ENCODE measurements at places on chromosomes 6 and 20. TPM values are rescaled to one million over a fixed set of nuclear protein-coding genes. Genes with fewer than 3 reads are reported as not detected.
A peak's percentile ranks its signal among the peaks of the same experiment; 100 is the strongest.

- DNase-seq: no peak
Observed at GRCh38 chr6:40948570-40948969, 90.5 kb downstream of the UNC5CL start.

- DNase-seq: no peak
Observed at GRCh38 chr6:48817333-48818051, 645.6 kb downstream of the MMUT start.

Gene BMP6
- polyA plus RNA-seq: 6.8 TPM

Gene TNXB
- polyA plus RNA-seq: 4.7 TPM

DNA sequence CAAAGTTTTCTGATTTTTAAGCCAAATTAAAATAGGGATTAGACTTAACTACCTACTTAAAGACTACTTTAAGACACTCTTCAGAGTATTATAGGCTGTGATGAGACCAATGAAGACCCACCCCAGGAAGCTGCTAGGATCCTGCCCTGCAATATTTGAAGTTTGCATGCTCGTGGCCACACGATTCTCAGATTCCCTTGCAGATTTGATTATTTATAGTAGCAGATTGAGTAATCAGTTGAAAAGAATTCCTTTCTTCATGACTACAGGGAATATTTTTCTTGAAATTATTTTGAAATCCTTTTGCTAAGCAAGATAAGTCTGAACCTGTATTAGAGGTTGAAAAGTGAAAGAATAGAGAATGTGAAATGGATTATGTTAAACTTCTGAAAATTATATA, 122.3 kb downstream of the B3GAT2 start:
- DNase-seq: no peak

Gene ABHD12
- 50.4 TPM for polyA plus RNA-seq

DNA sequence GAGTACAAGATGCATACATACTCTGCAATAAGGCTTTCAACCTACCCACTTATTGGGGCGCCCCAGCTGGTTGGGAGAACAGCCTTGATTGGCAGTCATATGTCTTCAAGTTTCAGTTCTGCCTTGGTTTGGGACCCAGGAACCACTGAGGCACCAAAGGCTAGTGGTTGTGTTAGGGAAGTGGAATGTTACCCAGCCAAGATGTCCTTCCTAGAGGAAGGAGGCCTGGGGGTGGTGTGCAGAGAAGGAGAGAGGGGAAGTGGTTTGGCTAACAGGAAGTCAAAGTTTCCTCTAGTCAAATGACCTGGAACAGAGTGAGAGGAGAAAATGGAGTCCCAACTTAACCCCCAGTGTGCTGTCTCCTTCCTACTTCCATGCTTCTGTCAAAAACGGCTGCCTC, 59.4 kb downstream of the CD164 start:
- no peak for DNase-seq

- DNase-seq: no peak
Observed at GRCh38 chr20:5557123-5557522, 193.1 kb upstream of the SHLD1 start.

Gene OGFR
- 24.6 TPM for polyA plus RNA-seq

GRCh38 chr6:67361264-67361663, 1273.8 kb upstream of the ADGRB3 start:
- no peak for DNase-seq

- DNase-seq: no peak
Observed at GRCh38 chr20:2230726-2231488, 64.9 kb upstream of the TGM3 start.

Gene GLP1R
- 1.3 TPM for polyA plus RNA-seq

- no peak for DNase-seq
Observed at GRCh38 chr20:62286493-62287064, 16.2 kb upstream of the ADRM1 start.

DNA sequence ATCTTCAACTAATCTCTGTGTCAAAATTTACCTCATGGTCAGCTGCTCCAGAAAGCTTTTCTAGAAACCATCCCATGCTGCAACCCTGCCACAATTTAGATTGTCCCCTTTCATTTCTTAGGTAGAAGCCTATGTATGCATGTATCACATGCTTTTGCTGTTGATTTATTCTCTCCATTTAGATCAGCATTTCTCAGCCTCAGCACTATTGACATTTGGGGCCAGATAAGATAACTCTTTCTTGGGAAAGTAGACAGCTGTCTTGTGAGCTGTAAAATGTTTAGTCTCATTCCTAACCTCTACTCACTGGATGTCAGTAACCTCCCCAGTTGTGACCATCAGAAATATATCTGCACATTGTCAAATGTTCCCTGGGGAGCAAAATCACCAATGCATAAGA, 99.0 kb downstream of the PLCB1 start:
- DNase-seq: no peak

- no peak for DNase-seq
Observed at GRCh38 chr20:25000268-25000801, 7.8 kb upstream of the APMAP start.

Gene HEY2
- 7.4 TPM for polyA plus RNA-seq

Gene NRSN1
- 1.1 TPM for polyA plus RNA-seq

DNA sequence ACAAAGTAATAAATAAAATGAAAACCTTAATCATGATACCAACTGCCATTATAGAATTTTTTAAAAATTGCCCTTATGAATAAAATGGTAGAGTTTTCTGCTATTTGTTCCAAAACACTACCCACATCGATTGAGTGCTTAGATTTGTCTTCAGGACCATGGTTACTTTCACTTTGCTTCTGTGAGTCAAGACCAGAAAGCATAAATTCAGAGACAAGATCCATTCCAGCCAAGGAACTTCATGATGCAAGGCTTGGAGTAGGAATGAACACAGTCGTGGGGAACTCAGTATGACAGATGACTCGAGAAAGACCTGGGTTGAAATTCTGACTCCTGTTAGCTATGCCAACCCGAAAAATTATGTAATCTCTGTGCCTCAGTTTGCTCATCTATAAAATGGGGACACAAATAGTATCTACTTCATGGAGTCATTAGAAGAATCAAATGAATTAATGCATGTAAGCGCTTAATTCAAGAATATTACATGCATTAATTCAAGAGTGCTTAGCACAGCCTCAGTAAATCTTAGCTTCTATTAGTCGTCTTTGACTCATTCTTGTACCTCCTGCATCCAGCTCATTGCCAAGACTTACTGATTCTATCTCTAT, 72.5 kb upstream of the MYLIP start:
- DNase-seq: no peak

Gene NRN1
- polyA plus RNA-seq: 3.6 TPM

DNA sequence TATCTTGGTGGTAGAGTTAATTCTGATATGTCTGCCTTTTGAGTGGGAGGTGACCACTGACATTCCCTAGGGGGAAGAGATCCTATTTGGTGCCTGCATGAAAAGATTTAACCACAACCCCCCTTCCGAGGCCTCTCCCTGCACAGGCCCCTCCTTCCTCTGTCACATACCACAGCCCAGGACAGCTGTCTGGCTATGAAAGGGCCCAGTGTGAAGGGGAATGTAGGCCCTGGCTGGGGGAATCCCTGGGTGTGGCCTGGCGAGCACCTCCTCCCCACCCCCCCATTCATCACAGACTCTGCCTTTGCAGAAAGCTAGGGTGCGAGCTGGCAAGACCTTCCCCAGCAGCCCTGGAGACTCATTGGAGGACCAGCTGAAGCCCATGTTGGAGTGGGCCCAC, 27.4 kb upstream of the MAPRE1 start:
- no peak for DNase-seq

Gene NAA20
- 97.1 TPM for polyA plus RNA-seq

DNA sequence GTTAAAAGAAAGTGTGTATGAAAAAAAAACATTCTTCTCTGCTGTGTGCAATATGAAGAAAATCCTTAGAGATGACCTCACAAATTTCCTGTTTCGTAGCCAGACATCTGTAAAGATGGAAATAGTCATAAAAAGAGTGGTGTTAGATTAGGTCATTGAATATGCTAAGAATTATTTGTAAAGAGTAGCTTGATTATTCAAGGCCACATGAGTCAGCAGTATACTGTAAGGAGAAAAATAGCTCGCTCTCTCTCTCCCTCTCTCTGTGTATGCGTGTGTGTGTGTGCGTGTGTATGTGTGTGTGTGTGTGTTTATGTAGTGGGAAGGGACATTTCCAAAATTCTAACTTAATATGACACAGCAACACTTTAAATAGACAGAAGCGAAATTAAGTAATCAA, 78.8 kb downstream of the PTCHD4 start:
- no peak for DNase-seq

GRCh38 chr20:54067606-54068174, 2.7 kb downstream of the BCAS1 start:
- peak; percentile 83 for DNase-seq

All from left kidney (tissue), 8 donors.